Activated CD4-positive, alpha-beta T cell treated with anti-CD3 and anti-CD28 coated beads for 48 hours (primary cell): ENCODE measurements at places on chromosomes 6 and 20.

GRCh38 chr6:37105148-37106050 is 64.6 kb upstream of the PIM1 start:
- DNase-seq: no peak

- peak; percentile 31 for DNase-seq
Observed at GRCh38 chr6:44003345-44004061, 123.7 kb downstream of the MRPL14 start.

GRCh38 chr6:44485601-44486401 is 98.3 kb downstream of the CDC5L start:
- DNase-seq: no peak

DNA sequence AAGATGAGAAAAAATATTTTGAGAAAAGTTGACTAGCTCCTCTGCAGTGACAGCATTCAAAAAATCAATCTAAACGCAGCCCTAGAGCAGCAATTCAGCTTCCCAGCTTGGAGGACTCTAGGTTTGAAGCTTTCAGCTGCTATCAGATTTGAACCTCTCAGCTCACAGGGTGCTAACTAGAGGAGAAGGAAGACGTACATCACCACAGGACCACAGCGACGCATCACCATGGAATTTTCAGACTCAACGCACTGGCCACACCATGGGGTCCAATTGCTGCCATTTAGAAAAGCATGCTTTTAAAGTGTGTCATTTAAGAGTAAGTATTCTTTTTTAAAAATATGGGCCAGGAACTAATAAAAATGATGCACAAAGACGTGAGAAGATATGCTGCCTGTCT is 45.0 kb upstream of the FUCA2 start:
- no peak for DNase-seq

DNA sequence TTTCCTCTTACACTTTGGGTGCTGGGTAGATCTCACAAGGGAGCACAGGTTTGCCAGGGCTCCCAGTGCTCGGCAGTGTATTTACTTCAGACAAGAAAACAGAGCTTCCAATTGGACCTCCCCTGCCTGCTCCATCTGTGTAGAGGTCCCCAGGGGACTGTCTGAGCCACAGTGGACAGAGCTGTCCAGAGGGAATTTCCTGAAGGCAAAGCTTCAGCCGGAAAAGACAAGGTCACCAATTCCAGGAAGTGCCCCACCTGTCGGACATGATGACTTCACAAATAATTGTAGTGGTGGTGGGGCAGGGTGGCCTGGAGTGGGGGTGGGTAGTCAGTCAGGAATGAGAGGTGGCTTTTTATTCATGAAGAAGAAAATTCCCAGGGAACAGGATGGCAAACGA is 18.6 kb downstream of the ADGRF5 start:
- DNase-seq: no peak

DNA sequence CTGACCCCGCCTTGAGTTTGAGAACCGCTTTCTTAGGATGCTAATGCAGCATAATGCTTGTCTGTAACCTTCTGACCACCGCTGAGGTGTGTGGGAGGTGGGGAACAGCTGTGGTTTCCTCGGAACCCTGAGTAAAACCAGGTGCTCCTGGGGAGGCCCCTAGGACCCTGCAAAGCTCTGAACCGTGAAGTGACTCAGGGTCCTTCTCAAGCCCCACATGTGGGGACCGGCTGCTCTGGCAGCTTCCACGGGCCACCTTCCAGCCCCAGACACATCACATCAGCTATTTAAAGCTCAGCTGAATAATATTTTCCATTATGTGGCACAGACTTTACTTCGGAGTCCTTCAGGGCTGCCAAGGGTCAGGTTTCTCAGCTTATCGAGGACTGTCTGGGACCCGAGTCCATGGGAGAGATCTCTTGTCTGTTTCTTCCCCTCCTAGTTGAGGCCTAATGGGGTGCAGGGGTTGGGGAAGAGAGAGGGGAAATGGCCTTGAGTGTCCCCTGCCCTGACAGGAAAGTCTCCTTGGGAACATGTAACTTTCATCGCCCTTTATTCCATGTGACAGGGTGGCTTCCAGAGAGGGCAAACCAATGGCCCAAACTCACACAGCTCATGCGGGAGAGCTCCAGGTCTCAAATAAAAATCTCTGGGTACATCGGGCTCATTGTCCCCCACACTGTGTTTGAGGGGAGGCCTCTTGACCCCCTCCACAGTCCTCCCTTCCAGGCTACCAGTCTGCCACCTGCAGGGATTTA is 186.1 kb upstream of the SLC24A3 start:
- no peak for DNase-seq

DNA sequence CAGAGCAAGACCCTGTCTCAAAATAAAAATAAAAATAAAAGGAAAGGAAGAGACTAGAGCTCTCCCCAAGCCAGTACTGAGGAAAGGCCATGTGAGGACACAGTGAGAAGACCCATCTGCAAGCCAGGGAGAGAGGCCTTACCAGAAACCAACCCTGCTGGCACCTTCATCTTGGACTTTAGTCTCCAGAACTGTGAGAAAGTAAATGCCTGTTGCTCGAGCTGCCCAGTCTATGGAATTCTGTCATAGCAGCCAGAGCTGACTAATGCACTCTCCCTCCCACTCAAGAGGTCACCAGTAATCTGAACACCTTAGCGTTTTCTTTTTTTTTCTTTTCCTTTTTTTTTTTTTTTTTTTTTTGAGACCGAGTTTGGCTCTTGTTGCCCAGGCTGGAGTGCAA is 7.3 kb upstream of the PRPH2 start:
- DNase-seq: no peak

GRCh38 chr6:13990796-13991195 is 66.0 kb downstream of the RNF182 start:
- DNase-seq: no peak

GRCh38 chr6:43937236-43938177 is 167.5 kb downstream of the VEGFA start:
- no peak for DNase-seq

DNA sequence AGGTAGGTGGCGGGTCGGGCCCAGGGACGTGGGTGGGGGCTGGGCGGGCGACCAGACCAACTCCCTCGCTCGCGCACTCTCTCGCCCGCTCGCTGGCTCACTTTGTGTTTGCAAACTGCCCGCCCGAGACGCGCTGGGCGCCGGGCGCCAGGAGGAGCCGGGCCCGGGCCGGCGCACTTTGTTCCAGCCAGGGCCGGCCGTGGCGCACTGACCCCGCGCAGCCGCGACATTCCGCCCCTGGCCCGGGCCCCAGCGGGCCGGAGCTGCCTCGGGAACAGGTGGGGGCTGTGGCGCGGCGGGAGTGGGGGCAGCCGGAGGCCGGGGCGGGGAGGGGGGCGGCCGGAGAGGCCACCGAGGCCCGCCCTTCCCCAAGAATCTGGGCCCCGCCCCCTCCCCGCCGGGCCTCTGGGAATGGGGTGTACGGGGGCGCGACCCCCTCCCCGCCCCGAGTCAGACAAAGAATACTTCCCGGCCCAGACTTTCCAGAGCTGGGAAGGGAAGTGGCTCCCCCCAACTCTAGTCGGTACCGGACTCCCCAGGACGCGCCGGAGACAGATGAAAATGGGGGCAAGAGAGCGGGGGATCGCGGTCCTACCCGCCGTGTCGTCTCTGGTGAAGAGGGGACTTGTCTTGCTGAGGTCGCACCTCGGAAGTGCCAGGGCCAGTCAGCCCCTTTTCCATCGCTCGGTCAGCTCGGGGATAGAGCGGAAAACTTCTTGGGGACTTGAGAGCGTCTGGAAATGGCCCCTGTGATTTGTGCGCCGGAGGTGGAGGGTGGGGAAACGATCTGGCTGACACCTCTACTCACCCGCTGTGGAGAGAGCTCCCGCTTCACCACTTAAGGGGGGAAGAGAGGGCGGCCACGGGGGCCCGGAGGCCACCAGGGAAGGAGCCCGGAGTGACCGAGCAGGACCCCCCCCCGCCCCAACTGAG is 951 bp downstream of the FOXP4 start:
- DNase-seq: peak; percentile 44

GRCh38 chr6:134389658-134390057 is 71.7 kb upstream of the SGK1 start:
- DNase-seq: no peak

GRCh38 chr6:24122139-24122538 is 3.9 kb upstream of the NRSN1 start:
- DNase-seq: no peak

- peak; percentile 14 for DNase-seq
Observed at GRCh38 chr6:111427341-111428116, 55.5 kb downstream of the REV3L start.

- DNase-seq: no peak
Observed at GRCh38 chr6:7906741-7907140, 3.8 kb downstream of the TXNDC5 start.

GRCh38 chr6:75201021-75201420 is 4.8 kb downstream of the COL12A1 start:
- no peak for DNase-seq

DNA sequence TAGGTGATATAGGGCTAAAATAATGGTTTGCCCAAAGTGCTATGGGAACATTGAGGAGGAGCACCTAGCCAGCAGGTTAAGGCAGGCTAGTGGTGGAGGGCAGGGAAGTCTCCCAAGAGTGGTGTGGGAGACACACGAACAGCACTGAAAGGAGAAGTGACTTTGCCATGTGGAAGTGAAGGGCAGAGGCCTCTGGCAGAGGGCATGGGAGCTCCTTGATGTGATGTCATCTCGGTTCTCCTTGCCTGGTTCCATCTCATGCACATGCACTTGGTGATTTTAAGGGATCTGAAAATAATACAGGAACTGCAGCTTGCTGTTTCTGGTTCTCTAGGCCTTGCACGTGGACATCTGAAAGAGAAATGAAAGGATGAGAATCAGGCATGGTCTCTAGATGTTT is 4.7 kb upstream of the MAP3K4 start:
- DNase-seq: no peak

GRCh38 chr20:39983183-39983582 is 705.9 kb downstream of the MAFB start:
- no peak for DNase-seq

GRCh38 chr6:15966000-15966520 is 162.8 kb upstream of the MYLIP start:
- no peak for DNase-seq

DNA sequence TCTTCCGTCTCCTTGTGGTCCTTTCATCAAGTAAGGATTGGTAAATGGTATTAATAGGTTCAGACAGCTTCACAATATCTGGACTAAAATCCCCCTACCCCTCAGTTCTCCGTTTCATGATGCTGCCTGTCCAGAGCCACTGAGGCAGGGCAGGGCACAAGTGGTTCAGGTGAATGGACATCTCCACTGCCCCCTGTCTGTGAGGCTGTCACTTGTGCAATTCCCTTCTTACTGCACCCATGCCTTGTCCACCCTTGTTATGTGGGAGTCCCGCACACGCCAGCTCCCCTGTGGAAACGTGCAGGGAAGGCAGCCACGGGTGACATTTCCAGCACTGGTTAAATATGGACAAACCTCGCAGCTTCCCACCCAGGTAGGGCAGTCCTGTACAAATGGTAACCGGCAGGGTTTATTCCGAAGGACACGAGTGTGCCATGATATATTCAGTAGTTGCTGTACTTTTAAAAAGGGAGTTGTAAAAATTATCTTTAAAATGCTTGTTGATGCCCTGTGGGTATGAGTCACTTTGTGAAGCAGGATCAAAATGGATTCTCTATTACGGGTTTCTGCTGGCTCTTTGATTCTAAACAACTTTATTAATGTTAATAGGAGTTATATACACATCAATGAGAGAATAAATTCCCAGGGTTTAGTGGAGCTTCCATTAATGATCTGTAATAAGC is 73.5 kb downstream of the FYN start:
- no peak for DNase-seq

- DNase-seq: no peak
Observed at GRCh38 chr6:146560607-146561006, 17.0 kb downstream of the RAB32 start.

- DNase-seq: no peak
Observed at GRCh38 chr20:25061103-25061799, 3.3 kb upstream of the ACSS1 start.

DNA sequence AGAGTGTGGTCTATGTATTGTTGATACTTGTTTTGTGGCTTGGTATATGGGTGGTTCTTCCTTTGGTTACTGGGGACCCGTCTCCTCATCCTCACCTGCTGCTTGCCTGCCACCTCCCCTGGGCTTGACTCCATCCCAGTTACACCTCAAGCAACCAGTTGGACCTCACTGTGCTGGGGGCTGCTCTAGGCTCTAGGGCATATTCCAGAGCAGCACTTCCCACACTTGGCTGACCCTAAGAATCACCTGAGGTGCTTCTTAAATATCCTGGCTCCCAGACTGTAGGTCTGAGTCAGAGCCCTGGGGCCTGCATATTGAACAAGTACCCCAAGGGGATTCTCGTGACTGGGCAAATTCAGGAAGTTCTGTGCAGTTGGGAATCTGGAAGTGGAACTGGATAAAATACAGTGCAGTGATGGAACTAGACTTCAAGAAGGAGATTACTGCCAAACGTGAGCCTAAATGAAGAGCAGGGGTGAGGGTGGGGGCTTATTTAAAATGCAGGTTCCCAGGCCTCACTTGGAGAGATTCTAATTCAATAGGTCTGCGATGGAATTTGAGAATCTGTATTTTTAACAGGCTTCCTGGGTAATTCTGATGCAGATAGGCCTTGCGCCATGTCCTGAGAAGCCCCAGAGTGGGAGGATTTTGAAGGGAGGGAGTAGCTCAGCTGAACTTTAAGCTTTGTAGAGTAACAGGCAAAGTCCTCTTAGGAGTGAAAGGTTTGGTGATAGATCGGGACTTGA is 7.6 kb downstream of the SPATS1 start:
- DNase-seq: no peak

DNA sequence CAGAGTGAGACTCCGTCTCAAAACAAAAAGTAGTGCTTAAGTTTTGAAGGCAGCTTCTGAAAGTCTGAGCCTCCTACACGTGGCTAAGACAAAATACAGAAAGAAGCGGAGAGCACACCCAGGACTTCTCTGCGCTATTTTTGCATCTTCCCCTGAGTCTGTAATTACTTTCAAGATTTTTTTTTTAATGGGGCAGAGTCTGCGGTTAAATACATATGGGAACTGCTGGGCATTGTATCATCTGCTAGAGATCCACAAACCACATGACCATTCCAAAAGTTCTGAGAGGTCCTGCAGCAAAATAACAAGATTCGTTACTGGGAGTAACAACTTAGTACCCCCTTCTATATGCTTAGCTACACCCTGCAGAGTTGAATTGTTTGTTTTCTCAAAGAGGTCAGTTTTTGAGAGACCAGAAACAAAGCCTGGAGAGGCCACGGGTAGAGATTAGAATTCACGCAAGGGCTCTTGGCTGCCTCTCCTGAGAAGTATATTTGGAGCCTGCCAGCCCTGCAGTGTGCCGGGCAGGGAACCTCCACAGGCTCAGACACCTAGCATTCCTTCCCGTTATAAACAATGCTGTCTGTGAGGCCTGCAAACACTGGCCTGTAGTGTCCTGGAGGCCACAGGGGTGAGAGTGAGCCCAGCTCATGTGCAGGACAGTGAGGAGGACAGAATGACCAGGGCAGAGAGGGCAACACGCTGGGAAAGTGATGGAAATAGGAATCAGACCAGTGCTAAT is 48.2 kb upstream of the FAM50B start:
- DNase-seq: no peak

GRCh38 chr6:3535776-3536435 is 79.1 kb upstream of the SLC22A23 start:
- no peak for DNase-seq

GRCh38 chr20:50559856-50560638 is 49.9 kb downstream of the PTPN1 start:
- no peak for DNase-seq
